ENCODE measurements at places on chromosomes 11 and 22.

DNA sequence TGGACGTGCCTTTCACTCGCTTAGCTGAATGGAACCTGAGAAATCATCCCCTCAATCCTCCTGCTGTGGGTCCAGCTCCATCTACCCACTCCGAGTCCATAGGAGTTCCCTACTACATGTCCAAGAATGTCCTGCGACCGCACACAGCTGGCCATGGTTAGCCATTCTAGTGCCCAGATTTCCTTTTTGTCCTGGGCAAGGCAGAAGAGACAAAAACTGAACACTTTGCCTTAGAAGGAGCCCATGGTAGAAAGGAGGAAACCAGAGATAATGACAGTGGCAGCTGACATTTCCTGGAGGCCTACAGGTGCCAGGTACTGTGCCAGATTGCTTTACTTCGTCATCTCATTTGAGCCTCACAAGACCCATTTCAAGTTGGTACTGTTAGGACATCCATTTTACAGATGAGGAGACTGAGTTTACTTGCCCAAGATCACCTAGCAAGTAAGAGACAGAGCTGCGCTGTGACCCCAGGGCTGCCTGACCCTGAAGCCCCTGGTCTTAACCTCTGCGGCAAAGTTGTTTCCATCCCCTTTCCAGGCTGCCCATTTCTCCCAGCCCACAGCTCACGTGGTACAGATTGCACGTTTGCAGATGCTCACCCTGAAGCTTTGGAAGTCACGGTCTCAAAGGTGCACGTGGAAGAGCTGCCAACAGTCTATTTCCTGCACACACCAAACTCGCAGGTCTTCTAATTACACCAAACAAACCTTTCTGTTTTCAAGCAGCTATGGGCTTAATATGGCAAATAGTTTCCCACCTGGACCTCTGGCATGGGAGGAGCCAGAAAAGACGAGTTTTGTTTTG lies 112.7 kb downstream of the ZBTB16 start:
- no peak for DNase-seq

DNA sequence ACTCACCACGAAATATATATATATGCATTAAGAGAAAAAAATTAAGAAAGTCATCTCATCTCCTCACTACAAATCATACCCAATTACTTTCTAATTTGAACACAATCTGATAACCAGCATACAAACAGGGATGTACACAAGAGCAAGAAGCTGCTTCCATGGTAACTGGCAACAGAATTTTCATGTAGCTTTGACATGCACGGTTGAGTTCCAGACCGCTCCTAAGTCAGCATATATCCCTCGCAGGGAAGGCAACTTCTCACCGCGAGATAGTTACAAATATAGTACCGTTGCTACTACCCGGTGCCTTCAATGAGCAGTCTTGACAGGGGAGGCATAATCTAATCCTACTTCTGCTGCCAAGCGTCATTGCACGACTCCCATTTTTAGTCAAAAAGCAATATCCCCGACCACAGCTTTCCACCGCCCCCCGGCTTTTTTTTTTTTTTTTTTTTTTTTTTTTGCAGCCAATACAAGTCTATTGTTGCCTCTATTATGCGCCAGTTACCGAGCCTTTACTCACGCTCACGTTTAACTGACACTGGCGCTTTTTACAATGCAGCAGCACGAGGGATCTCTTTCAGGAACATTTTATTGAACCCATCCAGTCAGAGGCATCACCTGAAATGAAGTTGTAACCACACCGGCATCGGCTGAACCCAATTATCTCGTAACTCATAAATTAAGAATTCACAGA lies 2.2 kb downstream of the CADM1 start:
- DNase-seq, result no peak

- no peak for DNase-seq
Measured at GRCh38 chr22:39621826-39622225, 51.3 kb downstream of the CACNA1I start.

GRCh38 chr22:22036588-22036987 lies 54.0 kb upstream of the TOP3B start:
- DNase-seq, result no peak

- DNase-seq, result no peak
Measured at GRCh38 chr11:100939571-100939970, 190.0 kb downstream of the PGR start.

DNA sequence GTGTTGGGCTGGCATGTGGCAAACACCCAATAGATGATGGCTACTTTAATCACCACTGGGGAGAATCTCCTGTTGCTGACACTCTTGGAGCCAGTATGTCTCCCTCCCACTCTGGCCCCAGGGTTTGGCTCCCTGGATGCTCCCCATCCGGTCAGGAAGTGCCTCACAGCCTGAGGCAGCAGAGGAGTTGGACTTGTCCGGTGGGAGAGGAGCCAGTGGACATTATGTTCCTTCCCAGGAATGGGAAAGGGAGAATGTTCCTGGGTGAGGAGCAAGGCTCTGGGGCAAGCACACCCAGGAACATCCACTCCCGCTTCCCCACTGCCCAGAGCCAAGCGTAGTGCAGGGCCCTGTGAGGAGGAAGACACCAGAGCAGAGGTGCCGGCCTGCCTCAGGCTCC lies 84.6 kb upstream of the NAV2 start:
- no peak for DNase-seq

GRCh38 chr11:43825217-43825816 lies 55.3 kb upstream of the ALKBH3 start:
- DNase-seq, result no peak

DNA sequence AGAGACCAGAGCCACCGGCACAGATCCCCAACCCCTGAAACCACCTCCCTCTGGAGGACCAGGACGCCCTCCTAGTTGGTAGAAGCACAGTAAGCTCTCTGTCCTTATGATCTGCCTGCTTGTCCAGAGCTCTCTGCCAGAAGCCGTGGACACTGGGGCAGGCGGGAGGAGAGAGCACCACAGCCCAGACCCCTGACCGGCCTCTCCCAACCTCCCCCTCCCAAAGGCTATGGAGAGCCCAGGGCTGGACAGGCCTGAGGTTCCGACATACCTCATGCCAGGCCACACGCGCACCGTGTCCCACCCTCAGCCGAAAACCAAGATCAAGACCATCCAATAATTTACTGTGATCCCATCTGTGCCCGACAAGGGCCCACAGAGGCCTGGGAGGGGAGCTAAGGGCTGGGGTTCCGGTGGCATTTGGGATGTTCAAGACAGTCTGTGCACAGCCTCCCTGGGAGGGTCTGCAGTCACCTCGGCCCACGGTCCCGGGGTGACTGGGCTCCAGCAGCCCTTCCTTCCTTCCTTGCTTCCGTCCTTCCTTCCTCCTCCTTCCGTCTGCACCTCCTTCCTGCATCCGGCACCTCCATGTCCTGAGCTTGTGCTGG lies 3.4 kb downstream of the HRAS start:
- DNase-seq, result no peak

- DNase-seq, result no peak
Measured at GRCh38 chr22:50009251-50009650, 3.3 kb downstream of the IL17REL start.

- DNase-seq, result no peak
Measured at GRCh38 chr22:22458896-22459588, 49.5 kb downstream of the ZNF280B start.

- no peak for DNase-seq
Measured at GRCh38 chr11:45411228-45411946, 125.2 kb upstream of the SYT13 start.

DNA sequence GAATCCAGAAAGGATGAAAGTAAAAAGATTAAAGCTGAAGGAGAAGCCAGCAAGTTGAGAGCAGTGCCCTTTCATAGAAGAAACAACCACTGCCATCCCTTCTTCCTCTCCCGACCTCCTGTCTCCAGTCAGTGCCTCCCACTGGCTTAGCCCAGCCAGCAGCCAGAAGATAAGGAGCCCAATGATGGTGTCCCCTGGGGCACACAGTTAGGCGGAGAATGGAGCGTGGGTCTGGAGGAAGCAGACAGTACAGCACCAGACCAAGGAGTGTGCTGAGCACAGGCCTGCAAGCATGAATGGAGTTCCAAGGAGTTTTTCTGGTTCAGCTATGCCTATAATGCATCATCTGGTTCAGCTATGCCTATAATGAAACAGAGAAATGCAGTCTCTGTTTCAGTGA lies 54.3 kb upstream of the TNRC6B start:
- no peak for DNase-seq

DNA sequence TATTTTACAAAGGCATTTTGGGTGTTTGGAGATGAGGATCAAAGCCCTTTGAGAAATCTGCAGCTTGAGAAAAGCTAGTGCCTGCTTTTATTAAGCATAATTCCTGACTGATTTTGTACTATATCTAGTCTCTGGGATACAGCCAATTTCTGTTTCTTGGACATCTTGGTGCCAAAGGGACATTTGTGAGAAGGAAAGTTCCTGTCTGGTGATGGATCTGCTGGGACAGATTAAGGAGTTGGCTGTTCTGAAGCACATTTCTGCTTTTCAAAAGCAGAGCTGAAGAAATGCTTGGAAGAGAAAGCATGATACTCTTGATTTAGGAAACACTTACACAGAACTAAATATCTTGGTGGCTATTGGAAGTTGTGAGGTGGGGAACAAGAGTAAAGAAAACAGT lies 254.6 kb upstream of the CCDC90B start:
- DNase-seq, result no peak

GRCh38 chr11:832529-833113 lies at the start of gene CD151:
CD151 (plus strand) TSS chr11:832952; CDS start chr11:836070, 3,118 bp downstream.
- DNase-seq, result no peak

DNA sequence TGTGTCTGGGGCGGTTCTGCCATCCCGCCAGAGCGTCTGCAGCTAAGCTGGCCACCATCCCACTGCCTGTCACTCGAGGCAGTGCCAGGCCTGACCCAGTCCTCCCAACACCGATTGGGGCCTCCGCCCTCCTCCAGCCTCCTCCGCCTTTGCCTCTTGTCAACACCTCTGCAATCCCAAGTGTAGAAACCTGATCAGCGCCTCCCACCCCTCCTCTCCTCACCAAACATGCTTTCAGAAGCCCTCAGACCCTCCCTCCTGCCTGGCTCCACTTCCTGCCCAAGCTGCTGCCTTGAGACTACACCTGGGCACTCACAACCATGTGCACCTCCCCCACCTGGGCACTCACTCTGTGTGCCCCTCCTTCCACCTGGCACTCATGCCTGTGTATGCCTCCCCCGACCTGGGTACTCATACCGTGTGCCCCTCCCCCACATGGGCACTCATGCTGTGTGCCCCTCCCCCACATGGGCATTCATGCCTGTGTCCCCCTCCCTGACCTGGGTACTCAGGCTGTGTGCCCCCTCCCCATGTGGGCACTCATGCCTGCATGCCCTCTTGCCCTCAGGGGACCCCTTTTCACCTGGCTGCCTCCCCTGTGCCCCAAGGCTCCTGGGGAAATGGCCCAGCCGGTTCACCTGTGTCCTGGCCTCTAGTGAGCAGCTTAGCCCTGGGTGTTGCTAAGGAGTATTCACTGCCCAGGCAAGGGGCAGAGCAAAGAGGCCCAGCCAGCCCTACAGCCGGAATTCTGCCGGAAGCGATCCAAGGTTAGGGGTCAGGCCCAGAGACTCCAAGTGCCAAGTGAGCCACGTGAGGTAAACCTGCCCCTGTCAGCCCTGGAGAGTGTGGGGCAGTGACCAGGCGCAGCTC lies 5.5 kb upstream of the IFITM10 start:
- no peak for DNase-seq

DNA sequence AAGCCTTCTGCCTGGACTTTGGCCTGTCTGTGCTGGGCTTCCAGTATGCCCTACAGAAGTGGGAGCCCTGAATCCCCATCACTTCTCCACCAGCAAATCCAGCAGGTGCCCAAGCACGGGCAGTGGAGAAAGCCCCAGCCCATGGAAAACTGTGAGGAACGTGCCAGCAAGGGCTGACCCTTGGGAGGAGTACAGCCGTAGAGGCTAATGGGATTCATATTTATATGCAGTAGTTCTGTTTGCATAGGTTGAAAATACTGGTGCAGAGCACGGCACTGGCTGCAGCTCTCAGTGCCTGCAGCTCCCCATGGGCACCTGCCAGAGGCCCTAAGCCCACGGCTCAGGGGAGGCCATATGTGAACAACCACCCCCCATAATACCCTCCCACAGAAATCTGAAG lies 10.1 kb downstream of the NAGA start:
- no peak for DNase-seq

DNA sequence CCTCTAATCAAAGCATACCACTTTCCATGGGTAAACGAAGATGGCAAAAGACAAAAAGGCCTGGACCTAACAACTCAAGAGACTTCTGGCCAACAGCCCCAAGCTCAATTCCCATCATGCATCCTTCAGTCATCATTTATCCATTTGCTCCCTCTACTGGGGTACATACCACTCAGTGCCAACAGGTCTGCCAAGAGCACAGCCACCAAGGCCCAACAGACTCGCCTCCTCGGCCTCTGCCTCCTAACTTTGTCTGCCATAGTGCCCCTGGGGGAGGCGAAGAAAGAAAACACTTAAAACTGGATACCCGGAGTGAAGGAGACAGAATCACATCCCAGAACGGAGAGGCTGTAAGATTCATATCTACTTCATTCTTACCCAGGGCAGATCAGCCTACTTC lies 1.1 kb downstream of the HYOU1 start:
- DNase-seq, result no peak
